Cerebellar cortex (tissue), 1 donor: ENCODE measurements at places on chromosomes 12 and 14.

DNA sequence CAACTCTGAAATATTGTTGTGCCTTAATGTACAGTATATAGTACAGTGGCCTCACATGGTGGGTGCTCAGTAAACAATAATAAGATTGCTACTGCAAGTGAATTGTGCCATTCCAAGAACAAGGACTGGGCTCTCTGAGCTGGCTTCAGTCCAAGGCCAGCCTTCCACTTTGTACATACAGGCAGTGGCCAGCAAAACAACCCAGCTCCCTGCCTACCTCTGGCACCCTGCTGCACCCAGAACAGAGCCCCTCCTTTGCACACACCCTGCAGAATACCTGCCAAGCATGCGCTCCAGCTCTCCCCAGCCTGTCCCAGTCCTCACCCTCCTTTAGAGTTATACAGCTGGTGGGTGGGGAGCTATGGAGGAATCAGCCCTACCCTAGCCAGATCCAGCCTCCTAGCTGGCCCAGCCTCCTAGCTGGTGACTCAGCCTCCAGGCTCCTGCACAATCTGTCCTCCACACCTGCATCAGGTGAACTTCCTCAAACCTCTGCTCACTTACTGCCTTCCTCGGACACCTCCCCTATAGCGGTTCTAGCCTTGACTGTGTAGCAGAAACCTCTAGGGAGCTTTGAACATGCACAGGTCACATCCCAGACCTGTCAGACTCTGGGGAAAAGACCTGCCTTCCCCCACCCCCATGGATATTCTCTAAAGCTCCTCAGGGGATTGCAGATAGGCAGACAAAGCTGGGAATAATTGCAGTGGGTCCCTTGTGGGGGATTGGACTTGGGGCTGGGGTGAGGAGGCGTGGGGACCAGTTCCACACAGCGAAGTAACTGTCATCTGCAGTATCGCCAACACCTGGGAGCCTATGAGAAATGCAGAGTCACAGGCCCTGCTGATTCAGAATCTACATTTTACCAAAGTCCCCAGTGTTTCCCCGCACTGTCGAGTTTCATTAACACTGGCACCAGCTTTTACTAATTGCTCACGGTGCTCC, 17.9 kb downstream of the ZDHHC22 start:
- peak; percentile 78 for DNase-seq

DNA sequence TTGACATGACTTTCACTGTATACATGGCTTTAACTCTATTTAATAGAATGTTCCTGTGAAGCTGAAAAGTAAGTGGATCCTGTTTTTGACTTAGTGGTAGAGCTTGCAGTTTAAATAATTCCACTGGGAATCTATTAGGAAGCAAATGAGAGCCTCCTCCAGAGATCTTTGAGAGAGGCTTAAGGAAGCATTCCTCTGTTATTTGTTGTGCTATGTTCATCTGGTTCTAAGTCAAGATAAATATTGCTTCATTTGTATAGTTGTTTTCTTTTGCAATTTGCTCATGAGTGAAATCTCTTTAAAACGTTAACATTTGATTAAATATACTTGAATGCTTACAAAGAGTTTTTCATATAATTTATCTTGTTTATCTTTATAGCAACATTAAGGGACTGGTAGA, 70.4 kb downstream of the TMTC2 start:
- DNase-seq = no peak

GRCh38 chr14:64266239-64266638, 27.9 kb downstream of the ESR2 start:
- DNase-seq = no peak

- DNase-seq = no peak
Measured at GRCh38 chr14:43143106-43143505, 1364.0 kb downstream of the FSCB start.

GRCh38 chr12:91901381-91902074, 244.1 kb downstream of the BTG1 start:
- no peak for DNase-seq

DNA sequence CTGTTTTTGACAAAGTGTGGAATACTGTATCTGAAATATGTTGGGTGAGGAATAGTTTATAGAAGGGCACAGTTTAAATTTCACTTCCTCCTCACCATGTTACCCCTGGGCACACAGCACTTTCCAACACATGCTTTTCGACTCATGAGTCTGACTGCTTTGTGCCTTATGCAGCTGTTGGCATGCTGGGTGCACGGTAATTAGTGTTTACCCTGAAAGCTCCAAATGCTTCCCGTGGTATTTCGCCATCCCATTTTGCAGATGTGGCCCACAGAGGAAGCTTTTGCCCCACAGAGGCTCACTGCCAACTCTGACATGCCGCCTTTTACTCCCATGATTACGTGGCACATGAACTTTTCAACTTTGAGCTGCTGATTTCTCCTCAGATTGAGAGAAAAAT, 168.6 kb downstream of the PRKCH start:
- no peak for DNase-seq

DNA sequence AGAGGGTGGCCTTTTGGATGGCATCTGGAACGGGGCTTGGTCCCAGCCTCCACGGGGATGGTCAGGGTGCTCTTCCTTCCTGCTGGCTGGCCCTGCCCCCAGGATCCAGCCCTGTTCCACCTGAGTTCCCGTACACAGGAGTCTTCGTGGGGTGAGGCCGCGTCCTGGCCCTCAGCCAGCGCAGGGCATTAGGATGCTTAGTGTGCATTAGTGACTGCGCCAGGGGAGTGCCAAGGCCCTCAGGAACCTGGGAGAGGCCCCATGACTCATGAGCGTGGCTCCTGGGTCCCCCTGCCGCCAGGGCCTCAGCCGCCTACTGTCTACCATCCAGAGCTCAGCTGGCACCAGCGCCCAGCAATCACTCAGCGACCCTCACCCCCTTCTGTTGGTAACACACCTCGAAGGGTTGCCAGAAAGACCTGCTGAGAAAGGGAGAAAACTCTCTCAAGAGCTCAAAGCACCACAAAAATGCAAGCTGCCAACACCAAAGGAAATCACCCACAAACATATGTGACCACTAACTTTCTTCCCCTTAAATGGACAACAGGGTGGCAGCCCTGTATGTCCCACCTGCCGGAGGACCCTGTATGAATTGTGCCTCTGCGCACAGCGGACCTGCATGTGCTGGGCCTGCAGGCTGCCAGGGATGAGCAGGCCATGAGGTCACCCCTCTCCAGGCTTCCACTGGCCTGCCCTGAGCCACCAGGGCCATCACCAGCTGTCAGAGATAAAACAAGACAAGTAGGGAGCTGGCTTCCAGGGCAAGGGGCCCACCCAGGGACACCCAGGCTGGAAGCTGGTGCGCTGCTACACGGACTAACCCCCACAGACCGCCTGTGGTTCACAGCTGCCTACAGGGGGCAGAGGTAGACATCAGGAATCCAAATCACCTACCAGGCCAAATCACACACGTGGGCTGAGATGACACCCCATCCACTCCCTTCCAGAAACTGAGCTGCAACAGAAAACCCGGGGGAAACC, 28.7 kb downstream of the CCDC85C start:
- DNase-seq = no peak

GRCh38 chr12:24898185-24898584, 50.7 kb downstream of the BCAT1 start:
- DNase-seq = no peak

DNA sequence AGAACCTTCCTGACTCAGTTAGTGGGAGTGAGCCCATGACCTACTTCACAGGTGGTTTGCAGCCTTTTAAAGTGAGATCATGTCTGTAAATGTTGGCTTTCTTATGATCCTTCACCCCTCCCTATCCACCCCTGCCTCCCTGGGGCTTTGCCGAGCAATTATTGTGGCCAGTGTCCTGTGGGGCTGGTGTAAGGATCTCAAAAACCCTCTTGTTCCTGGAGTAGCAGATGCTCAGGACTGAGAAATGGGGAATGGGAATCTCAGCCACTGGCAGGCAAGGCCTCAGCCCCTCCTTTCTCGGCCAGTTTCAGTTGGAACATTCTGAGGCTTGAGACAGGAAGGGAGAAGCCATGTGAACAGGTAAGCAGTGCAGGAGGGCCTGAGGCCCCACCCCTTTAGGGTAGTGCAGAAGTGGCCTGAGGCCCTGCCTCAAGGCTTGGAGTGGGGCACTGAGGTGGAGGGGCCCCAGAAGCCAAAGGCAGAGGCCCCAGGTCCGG, 53.8 kb downstream of the PLEKHG3 start:
- no peak for DNase-seq

- DNase-seq = peak; percentile 46
Measured at GRCh38 chr12:12334367-12335040, 15.5 kb downstream of the MANSC1 start.

DNA sequence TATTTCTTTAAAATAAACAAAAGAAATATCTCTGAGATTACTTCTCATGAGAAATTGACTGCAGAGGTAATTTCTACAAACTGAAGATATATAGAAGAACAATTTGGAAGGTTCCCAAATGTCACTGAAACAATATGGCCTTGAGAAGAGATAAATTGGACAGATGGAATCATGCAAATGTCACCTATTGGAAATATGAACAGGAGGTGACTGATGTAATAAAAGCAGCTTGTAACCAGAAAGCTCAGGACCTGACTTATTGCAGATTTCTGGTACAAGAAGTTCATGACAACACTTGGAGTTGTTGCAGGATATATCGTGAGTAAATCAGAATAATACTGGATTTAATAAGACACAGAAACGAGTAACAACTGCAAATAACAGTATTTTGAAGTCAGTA, 93.3 kb upstream of the TRHDE start:
- DNase-seq = peak; percentile 74

DNA sequence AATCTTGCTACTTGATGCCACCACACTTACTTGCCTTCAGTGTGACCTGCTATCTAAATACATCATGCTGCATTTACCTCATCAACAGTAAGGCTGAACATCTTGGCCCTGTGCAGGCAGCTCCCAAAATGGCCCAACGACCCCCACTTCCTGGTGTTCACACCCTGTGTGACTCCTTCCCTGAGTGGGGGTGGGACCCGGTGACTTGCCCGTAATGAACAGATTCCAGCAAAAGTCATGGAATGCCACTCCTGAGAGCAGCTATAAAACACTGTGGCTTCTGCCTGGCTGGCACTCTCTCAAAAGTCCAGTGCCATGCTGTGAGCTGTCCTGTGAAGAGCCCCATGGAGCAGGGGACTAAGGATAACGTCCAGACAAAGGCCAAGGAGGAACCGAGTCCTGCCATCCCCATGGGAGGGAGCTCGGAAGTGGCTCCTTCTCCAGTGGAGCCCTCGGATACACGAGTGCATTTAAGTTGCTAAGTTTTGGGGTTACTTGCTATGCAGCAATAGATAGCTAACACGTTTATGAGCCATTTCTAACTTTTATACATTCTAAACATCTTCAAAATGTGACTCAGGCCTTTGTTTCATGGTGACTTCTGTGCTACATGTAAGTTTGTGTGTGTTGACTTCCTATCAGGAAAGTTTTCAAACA, 33.0 kb downstream of the P2RX2 start:
- no peak for DNase-seq

- no peak for DNase-seq
Measured at GRCh38 chr12:131466306-131466705, 244.6 kb upstream of the SFSWAP start.

DNA sequence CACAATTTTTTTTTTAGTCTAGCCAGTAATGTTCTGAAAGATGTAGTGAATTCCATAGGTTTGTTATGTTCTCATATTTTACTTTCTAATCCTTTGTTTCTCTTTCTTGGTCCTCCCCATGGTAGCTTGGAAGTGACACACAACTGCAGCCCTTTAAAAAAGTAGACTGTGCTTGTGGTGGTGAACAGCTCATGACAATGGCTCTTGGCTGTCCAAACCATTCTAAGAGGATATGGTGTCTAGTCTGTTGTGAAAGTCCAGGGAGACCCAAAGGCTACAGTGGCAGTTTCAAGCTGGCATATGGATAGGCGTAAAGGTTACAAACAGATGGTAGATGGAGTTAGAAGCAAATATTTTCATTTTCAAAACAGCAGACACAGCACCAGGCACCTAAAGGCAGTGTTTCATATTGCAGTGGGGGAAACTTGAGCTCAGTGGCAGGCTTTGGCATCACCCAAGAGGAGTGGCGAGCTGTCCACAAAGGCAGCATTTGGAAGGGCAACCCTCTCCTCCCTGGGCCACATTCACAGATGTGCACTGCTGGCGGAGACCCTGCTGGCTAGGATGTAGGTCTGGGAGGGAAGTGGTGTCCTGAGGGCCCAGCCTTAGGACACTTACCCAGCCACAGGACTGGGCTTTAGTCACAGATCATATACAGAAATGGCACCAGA, 102.1 kb downstream of the DYRK2 start:
- no peak for DNase-seq

DNA sequence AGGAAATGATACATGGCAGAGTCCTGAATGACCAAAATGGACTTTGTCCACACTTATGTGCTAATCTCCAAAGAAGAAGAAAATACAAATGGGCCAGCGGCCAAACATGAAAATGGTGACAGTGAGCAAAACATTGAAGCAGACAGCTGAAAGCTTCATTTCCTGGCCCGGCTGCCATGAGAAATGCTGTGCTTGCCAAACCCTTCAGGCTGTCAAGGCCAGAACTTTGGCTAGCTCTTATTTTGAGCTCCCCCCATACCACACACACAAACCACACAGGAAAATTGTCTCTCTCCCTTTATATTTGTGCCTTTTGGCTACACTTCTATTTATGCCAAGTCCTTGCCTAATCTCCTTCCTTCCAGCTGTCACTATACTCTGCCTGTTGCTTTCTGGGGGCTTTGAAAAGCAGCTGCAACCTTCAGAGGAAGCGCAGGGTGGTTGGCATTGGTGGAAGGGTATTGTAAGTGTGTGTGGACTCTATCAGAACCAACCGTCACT, 323.8 kb downstream of the RAD51B start:
- no peak for DNase-seq

DNA sequence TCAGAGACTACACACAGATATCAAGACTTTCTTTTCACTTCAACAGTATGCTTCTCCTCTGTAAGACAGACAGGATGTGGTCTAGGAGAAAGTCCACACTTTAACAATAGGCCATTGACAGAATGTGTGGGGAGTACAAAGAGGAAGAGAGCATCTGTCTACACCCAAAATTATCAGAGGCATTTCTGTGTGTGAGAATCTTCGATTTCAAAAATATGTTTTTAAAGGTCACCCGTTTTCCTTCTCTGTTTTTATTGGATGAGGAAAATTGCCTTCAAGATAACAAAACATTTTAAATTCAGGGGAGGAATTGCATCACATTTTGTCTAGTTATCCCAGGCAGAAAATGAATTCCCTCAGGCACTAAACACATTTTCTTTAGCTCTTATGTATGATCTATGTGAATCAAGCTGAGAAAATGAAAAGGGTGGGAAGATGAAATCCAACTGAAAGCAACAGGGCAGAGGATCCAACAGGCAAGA, 16.4 kb downstream of the NAV3 start:
- DNase-seq = no peak

DNA sequence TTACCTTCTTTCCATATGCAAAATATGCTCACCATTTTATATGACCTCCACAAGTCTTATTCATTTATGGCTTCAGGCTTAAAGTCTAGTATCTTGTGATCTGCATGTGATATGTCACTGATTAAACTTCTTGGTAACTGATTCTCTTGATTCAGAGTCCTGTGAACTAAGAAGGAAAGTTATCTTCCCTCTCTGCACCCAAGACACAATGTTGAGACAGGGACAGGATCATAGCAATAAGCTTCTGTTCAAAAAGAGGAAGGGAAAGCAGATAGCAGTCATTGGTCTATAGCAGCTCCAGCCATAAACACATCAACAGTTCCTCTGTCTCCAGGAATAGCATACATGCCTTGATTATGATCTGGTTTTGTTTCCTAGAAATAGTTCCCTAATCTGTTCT, 103.1 kb downstream of the UNC79 start:
- no peak for DNase-seq

- peak; percentile 14 for DNase-seq
Measured at GRCh38 chr12:113724794-113725556, 241.2 kb downstream of the RBM19 start.
